Melanocyte of skin (primary cell): ENCODE measurements at places on chromosomes 3 and 15. TPM values are rescaled to one million over a fixed set of nuclear protein-coding genes. Genes with fewer than 3 reads are reported as not detected.

Gene MAP6D1
- total RNA-seq: 5.0 and 5.9 TPM in 2 replicates

Gene RTP3
- not detected in 2 replicates for total RNA-seq

Gene PRSS50
- total RNA-seq: not detected in 2 replicates

Gene ISL2
- not detected in 2 replicates for total RNA-seq

Gene KLHL40
- not detected in 2 replicates for total RNA-seq

Gene ATP13A5
- total RNA-seq: not detected in 2 replicates

Gene ALDH1A2
- total RNA-seq: 2.4 and 4.4 TPM in 2 replicates

Gene PLCB2
- 1.0 and 1.1 TPM in 2 replicates for total RNA-seq
